ENCODE measurements at places on chromosomes 5 and 9. TPM values are rescaled to one million over a fixed set of nuclear protein-coding genes. Genes with fewer than 3 reads are reported as not detected.

DNA sequence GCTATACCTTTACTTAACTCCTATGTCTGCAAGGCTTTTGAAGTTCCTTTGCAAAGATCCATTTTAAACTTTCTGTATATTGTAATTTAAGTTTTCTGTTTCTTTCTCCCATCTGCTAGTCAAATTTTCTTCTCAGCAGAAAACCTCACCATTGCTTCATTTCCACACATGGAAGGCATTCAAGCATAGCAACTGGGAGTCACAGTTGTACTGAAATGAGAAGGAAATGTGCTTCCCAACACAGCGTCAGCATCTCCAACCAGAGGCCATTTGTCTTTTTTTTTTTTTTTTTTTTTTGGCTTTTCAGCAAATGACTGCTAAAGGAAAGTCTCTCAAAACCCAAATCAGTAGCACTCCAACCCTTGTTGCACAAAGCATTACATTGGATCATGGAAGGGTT lies 92.5 kb downstream of the RAB3C start:
- DNase-seq: no peak

GRCh38 chr9:73869264-73869663 lies 627.9 kb upstream of the RORB start:
- no peak for DNase-seq

- DNase-seq: no peak
Observed at GRCh38 chr9:35406183-35406959, 83.5 kb upstream of the RUSC2 start.

DNA sequence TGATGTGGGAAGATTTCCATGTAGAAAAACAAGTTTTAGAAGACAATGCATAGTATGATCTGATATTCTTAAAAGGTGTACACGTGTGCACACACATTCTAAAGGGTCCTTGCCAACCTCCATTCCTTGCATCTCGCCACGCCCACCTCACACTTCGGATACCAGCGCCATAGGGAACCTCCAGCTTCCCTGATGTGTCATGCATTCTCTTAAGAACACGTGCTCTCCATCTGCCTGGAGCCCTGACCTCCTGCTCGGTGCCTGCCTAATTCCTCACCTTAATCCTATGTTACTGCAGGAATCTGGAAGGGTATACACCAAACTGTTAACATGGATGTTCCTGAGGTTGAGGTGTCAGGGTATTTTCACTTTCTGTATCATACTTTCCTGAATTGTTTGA lies 63.1 kb downstream of the PTCD2 start:
- no peak for DNase-seq

DNA sequence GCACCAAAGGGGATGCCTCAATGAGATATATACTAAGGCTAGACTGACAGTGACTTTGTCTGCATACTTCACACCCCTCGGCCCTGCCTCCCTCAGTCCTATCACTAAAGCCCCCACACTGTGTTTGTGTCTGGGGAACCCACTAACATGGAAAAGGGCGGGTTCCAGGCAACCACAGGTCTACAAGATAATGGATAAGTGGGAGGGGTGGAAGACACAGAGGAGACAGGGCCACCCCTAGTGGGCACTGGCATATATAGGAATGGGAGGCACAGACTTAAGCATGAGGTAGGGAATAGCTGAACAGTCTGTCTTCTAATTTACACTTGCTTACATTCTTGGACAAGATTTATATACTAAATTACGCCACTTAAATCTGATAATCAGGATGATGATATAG lies 74.0 kb downstream of the SLIT3 start:
- DNase-seq: no peak

DNA sequence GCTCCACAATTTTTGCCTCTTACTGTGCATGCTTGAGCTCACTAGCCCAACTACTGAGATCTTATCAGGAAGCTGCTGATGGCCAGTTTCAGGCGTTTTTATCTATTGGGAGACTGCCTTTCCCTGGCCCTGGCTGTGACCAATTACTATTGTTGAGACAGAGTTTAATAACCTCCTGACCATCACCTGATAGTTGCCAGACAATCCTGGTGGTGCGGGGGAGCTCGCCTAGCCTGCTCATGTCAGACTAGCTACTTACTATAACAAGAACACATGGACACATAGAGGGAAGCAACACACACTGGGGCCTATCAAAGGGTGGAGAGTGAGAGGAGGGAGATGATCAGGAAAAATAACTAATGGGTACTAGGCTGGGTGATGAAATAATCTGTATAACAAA lies 13.0 kb upstream of the OXCT1 start:
- DNase-seq: no peak

GRCh38 chr9:19619221-19619620 lies 169.6 kb downstream of the SLC24A2 start:
- no peak for DNase-seq

- no peak for DNase-seq
Observed at GRCh38 chr5:175718401-175719108, 60.7 kb downstream of the HRH2 start.

The SLC6A19 gene
- not detected for total RNA-seq

DNA sequence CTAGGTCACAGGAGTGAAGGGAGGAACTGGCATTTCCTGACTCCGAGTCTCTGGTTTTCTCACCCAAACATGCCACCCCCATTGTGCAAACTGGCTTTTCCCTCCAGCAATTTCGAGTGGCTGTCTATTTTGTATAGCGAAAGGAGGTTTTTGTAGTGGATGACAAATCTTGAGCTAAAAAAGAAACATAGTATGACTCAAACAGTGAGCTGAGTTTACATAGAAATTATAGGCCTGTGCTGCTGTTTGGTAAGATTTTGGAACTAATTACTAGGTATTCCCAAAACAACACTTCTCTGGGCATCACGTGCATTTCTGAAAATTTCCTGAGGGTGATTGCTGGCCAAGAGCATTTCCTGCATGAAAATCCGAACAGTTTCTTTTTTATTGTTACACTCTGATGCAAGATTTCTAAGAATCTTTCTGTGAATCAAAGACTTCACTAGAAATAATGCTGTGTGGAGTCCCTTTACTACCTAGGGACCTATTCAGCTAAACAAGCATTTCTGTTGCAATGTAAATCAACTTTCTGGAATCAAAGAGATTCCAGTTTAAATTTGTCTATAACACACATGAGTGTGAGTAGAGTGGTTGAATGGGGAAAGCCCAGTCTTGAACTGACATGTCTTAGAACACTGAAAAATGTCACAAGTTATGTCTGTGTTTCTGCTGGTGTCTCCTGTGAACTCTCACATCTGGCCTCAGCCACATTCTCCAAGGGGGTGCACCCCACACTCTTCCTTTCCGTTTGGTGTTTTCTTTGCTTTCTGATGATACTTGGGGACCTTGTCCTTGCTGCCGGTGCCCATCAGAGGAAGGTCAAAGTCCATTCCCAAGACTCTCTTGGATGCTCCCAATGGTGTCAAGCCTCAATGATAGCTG lies 33.3 kb upstream of the DAPK1 start:
- DNase-seq: no peak

Measured in right atrium auricular region (tissue), 2 donors.